ENCODE measurements at places on chromosomes 4 and X. TPM values are rescaled to one million over a fixed set of nuclear protein-coding genes. Genes with fewer than 3 reads are reported as not detected.

- no peak for DNase-seq
These were observed 14.6 kb upstream of the DCAF8L2 start for GRCh38 chrX:27575565-27575964.

DNA sequence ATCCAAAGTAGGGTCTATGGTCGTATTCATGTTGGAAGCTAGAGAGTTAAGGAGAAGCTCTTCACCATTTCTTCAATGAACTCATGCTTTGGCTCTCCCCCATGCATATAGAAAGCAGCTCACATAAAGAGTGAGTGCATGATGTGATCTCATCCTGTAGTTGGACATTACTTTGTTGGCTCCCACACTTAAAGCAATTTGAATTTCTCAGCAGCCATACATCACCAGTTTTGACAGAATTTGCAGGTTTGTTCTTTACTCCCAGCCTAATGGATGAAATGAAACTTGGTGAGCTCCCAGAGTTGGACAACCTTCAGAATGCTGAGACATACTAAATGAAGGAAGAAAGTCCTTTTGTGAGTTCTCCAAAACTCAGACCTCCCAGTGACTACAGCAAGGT is 613.5 kb downstream of the IQCM start:
- no peak for DNase-seq

DNA sequence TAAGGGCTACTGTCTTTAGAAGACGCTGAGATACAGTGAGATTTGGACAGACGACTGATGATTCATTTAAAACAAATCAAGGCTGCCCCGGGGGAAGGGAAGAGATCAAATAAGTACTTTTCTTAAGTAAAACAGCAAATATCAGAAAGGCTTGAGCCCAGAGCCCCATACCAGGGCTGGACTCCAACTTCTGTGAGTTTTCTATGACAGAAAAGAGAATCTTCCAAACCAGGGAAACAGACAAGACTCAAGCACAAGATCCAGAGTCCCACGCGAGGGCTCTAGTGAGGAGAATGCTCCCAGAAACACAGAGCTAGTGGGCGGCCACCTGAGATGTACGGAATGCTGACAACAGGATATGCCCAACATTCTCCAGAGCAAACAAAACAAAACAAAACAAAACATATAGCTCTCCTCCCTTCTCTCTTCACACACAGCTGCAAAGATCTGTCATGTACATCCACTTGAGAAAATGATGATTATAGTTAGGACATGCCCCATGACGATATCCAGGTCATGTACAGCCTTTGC is 13.1 kb downstream of the ACSL1 start:
- DNase-seq = no peak

DNA sequence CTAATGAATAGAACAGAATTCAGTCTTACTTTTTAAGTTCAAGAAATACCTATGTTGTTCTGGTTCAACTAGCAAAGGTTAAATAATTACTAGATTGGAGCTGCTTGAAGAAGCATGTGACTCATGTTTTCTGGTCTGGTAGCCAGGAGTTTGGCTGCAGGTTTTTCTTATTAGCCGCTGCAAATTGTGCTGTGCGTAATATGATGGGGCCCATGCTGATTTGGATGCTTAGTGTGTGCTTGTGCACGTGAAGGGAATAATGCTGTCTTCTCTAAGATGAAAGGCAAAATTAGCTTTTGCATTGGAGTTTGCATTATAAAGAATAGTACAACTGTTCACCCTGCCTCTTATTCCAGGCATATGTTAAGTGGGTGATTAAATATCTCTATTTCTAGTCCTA is 219.6 kb downstream of the SNCA start:
- no peak for DNase-seq

DNA sequence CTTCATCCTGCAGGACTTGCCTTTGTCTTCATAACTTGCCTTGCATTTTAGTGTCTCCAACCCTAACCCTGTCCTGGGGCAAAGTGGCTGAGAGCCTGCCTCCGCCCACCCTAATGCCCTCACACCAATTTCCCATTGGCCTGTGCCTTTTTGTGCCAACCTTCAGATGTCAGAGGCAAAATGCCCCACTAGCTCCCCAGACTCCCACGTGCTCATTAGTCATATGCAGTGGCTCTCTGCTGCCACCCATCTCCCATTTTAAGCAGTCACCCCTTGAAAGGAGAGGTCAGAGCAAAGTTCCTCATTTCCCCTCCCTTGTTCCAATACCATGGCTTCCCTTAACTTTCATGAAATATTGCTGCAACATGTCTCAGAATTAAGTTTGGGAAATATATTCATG is 74.8 kb upstream of the PASD1 start:
- DNase-seq = peak; percentile 1

DNA sequence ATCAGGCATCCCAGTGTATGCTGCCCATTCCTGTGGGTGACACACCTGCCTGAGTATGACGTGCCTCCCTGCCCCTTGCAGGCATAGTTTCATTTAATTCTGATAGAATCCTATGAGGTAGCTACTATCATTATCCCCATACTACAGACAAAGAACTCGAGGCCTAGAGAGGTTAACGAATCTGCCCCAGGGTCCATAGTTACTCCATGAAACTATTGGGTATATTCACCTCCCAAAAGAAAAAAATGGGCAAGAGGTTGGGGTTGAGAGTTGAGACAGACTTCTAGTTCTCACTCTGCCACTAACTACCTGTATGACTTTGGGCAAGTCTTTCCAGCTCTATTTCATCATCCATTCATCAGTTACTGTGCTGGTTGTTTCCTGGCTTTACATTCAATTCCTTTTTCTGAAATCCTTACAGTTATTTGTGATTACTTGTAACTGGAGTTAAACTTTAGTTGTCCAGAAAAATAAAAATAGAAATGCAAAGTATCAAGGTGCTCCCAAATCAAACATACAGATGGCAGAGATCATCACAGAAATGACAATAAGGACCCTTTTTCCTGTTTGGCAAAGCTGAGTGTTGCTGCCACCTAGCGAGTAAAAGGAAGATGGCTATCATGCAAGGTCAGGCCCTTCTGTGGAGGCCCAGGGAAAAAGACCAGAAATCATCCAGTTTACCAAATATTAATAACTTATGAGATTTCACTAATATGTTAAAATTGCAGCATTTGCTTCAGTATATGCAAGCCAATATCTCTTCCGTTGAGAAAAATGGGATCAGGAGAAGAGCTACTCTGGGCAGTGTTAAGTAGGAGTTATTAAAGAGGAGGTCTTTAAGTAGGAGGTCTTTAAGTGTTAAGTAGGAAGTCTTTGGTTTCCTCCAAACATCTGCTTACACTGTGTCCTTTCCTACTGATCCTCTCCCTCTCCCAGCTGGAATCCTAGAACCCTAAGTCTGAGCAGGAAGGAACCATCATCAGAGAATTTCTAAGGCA is 17.1 kb upstream of the MAP7D3 start:
- DNase-seq = peak; percentile 10

- no peak for DNase-seq
These were observed 12.5 kb upstream of the UVSSA start for GRCh38 chr4:1334579-1334895.

- DNase-seq = no peak
These were observed 124.2 kb upstream of the EOLA2 start for GRCh38 chrX:150062292-150063137.

GRCh38 chrX:18664947-18665346 is 7.0 kb downstream of the RS1 start:
- DNase-seq = no peak

The P2RY8 gene
- total RNA-seq = 13.3 TPM

The PDGFC gene
- not detected for total RNA-seq

The FAM184B gene
- total RNA-seq = not detected

The AKAP17A gene
- total RNA-seq = 48.2 TPM

The UGT2B11 gene
- total RNA-seq = not detected
